ENCODE measurements at places on chromosomes 7 and 10. TPM values are rescaled to one million over a fixed set of nuclear protein-coding genes. Genes with fewer than 3 reads are reported as not detected.
A peak's percentile ranks its signal among the peaks of the same experiment; 100 is the strongest.

GRCh38 chr10:10499839-10500238 is 517.8 kb upstream of the CELF2 start:
- DNase-seq = no peak

DNA sequence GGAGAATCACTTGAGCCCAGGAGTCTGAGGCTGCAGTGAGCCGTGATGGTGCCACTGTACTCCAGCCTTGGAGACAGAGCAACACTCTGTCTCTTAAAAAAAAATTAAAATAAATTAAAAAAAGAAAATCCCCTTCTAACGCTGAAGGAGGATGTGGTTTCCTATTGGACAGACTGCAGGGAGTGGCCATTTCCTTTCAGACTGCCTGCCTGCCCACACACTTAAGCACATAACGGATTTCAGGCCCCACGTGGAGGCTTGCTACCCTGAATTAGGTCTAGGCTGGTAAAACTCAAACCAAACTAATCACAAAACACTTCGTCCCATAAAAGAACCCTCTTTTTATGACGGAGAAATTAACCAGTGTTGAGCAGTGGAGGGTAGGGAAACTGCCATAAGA is 34.0 kb downstream of the GATA3 start:
- DNase-seq = no peak

- no peak for DNase-seq
Observed at GRCh38 chr7:105792488-105793370, 83.7 kb downstream of the ATXN7L1 start.

DNA sequence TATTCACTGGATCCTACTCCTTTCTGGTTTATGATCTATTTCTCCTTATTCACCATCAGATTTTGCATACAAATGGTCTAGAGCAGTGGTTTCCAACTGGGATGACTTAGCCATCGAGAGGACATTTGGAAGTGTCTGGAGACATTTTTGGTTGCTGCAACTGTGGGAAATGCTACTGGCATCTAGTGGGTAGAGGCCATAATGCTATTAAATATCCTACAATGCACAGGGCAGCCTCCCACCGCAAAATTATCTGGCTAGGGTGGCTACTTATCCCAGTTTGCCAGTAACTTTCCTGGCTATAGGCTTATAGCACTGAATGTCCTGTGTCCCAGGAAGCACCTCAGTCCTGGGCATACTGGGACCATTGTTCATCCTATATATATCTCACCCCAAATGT is 21.5 kb upstream of the DDX50 start:
- DNase-seq = no peak

- no peak for DNase-seq
Observed at GRCh38 chr10:1379601-1380000, 323.4 kb downstream of the WDR37 start.

GRCh38 chr10:49600046-49600445 is 10.1 kb upstream of the SLC18A3 start:
- DNase-seq = no peak

DNA sequence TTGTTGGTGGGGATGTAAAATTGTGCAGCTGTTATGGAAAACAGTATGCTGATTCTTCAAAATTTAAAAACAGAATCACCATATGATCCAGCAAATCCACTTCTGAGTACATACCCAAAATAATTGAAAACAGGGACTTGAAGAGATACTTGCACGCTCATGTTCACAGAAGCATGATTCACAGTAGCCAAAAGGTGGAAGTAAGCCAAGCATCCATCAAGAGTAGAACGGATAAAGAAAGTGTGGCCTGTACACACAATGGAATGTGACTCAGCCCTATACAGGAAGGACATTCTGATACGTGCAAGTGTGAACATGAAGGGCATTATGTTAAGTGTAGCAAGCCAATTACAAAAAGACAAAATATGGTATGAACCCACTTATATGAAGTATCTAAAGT is 696.7 kb upstream of the CELF2 start:
- no peak for DNase-seq

DNA sequence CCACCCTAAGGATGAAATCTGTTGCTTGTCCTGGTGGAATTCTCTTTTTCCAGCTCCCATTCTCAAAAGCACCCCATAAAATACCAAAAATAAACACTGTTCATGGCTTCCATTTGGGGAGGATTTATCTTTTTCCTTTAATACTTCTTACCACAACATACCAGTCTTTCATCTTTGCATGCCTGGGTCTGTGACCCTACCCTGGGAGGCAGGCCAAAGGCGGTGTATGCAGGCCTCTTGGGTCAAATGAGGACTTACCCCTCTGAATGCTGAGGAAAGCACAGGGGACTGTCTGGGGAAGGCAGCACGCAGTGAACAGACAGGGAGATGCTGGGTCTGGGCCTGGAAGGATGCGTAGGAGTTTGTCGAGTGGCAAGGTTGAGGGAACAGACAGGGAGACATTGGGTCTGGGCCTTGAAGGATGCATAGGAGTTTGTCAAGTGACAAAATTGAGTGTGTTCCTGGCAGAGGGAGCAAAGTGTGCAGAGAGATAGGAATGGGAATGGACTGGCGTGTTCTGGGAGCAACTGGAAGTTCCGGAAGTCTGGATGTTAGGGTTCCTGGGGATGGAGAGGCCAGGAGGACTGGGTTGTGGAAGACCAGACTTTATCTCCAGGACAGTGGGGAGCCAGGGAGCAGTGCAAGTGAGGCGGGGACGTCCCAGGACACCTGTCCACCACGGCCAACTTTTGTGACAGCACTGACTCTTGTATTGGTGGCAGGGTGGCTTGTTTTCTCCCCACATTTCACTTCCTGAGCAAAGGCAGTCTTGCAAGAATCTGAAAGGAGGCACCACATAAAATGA is 40.8 kb downstream of the MYL10 start:
- DNase-seq = no peak

DNA sequence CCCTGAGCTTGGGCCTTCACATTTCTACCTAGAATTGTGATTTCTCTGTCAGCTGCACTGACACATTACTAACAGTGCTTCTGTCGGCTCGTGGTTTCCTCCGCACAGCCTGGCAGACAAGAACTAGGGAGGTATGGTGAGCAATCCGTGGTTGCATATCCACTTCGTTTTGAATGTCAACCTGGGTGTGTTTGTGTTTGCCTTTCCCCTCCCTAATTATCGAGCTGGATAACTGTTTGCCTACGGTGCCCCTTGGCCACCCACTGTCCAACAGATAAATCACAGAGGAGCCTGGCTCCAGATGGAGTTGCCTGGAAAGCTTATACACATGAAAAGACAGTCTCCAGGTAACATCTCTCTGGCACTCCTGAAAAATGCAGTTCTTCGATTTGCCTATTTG is 228.8 kb downstream of the TRIL start:
- DNase-seq = no peak

- DNase-seq = no peak
Observed at GRCh38 chr7:51587604-51588003, 271.0 kb upstream of the COBL start.

- DNase-seq = peak; percentile 45
Observed at GRCh38 chr10:73577788-73578187, 13.4 kb downstream of the USP54 start.

GRCh38 chr10:56632537-56632936 is 271.5 kb upstream of the ZWINT start:
- DNase-seq = no peak

- DNase-seq = peak; percentile 56
Observed at GRCh38 chr7:66356277-66356721, 151.2 kb downstream of the TPST1 start.

- DNase-seq = no peak
Observed at GRCh38 chr7:98322331-98323270, 41.1 kb downstream of the BRI3 start.

DNA sequence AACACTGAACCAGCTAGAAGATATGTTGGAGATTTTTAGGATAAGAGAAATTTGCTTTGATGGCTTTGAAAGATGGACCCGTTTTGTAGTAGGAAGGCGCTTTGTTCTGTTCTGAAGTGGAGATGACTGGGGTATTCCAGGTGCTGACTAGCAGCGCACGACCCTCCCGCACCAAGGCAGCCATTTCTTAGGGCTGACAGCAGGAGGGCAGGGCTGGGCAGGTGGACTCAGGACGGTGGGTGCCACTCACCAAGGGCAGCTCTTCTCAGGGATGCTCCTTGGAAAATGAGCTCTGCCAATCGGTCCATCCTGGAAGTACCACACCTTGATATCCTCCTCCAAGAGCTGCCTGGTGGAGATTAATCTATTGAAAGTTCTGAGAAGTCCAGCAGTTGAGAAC is 463.6 kb upstream of the FOXK1 start:
- no peak for DNase-seq

DNA sequence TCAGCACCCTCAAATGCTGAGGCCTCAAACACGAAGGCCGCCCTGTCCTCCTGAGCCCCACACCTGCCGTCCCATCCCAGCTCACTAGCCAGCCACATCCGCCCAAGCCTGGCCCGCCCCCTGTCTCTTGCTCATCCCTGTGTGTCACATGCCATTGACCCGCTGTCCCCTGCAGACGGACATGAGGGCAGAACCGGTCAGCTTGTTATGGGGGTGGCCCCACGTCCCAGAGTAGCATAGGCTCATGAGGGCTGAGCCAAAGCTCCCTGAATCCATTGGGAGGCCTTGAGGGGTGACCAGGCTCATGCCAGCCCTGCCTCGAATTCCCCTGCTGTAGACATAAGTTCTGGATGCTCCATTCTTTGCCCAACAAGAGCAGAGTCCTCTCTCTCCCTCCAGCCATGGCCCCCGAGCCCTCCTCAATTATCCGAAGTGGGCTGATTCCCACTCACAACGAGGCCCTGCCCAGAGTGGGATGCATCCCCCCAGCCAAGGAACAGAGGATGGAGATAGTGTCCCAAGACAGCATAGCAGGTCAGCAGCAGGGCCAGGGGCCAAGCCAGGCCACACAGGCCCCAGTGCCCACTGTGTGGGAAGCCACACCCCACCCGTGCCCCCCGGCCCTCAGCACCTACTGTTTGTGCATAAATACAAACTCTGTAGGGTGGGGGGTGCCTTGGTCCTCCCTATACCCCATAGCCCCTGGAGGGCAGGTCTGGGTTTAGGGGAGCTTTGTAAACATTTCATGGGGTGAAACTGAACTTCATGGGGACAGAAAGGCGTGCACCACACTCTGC is 42.1 kb downstream of the EBF3 start:
- DNase-seq = no peak

Gene SDK1
- total RNA-seq = 4.2 TPM

Gene HOXA1
- 2.7 TPM for total RNA-seq

Gene TAX1BP1
- 150 TPM for total RNA-seq

Gene ITGA8
- 2.2 TPM for total RNA-seq

Gene ZNF425
- 1.3 TPM for total RNA-seq

Gene AHCYL2
- total RNA-seq = 717 TPM

Gene THNSL1
- 2.2 TPM for total RNA-seq
